ENCODE measurements at places on chromosomes 12 and 14.
A peak's percentile ranks its signal among the peaks of the same experiment; 100 is the strongest.

DNA sequence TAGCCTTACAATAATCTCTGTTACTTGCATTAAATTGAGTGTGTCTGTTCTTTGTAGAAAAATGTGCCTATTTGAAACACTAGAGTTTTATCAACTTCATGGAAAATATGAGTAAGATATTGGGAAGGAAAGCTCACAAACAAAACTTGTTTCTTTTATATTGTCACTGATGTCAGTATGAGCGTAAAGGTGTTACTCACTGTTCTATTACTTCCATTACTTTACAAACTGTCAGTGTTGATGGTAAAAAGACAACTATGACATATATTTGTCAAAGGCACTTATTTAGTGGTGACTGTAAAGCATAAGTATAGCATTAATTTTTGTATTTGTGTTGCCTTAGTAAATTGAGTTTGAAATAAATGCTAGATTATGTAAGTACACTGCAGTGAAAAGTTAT, 193.7 kb upstream of the FLRT2 start:
- DNase-seq, result no peak
- no peaks in the 10 kb centered on the region for H3K4me1 ChIP-seq
- H3K27ac ChIP-seq, result no peak overlapping the region
- no peak overlapping the region for H3K4me3 ChIP-seq
- H3K36me3 ChIP-seq, result no peaks in the 10 kb centered on the region
- no peaks in the 10 kb centered on the region for H3K27me3 ChIP-seq

GRCh38 chr12:8226355-8226754, 1.1 kb downstream of the FAM90A1 start:
- no peak for DNase-seq
- no peaks in the 10 kb centered on the region for H3K36me3 ChIP-seq
- H3K4me3 ChIP-seq, result no peak overlapping the region
- H3K4me1 ChIP-seq, result no peaks in the 10 kb centered on the region
- no peaks in the 10 kb centered on the region for H3K27me3 ChIP-seq

DNA sequence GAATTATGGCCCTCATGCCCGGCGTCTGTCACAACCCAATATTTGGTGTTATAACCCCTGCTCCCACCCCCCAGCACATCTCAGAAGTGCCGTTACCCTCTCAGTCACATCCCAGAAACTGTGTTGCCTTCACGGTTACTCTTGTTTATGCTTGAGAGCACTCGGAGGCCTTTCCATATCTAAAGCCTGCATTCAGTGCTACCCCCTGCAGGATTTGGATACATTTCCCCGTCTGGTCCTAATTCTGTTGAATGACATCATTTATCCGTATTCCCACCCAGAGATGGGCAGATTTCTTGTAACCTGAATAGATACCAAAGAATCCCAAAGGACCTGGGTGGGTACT, 19.1 kb upstream of the FOS start:
- DNase-seq, result no peak
- peaks cover 16% of the 10 kb centered on the region for H3K4me1 ChIP-seq
- H3K27me3 ChIP-seq, result no peaks in the 10 kb centered on the region
- no peaks in the 10 kb centered on the region for H3K36me3 ChIP-seq
- H3K4me3 ChIP-seq, result peak overlapping the region; percentile 23

- H3K36me3 ChIP-seq, result no peaks in the 10 kb centered on the region
These were observed 79.6 kb upstream of the IFNG-AS1 start for GRCh38 chr12:67909681-67910080.
